ENCODE measurements at places on chromosomes 4 and X. TPM values are rescaled to one million over a fixed set of nuclear protein-coding genes. Genes with fewer than 3 reads are reported as not detected.

DNA sequence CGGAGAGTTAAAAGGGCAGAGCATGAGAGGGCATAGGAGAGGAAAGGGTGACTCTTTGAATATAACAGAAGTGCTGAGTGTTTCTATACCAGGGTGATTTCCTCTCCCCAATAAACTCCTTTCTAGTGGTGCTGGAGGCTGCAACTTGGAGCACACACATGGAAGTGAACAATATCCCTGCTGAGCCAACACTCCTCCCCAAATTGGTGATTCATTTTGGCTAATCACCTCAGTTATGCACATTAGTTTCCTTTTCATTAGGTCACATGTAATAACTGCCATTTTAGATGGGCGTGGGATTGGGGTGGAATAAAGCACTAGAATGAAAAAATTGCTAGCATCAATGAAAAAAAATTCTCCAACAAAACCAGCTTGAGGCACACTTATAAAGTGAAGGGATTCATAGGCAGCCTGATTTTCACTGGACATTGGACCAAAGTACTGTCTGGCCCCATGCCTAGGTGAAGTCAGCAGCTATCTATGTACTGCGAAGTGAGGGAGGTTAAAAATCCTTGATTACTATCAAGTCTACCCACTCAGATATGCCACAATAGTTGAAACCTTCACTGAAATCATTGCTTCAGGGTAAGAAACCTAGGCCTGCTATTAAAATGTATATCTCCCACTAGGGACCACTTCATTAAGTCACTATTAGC is 174.0 kb downstream of the GLUD2 start:
- no peak for DNase-seq

- no peak for DNase-seq
Observed at GRCh38 chrX:129846716-129847115, 3.0 kb upstream of the ZDHHC9 start.

DNA sequence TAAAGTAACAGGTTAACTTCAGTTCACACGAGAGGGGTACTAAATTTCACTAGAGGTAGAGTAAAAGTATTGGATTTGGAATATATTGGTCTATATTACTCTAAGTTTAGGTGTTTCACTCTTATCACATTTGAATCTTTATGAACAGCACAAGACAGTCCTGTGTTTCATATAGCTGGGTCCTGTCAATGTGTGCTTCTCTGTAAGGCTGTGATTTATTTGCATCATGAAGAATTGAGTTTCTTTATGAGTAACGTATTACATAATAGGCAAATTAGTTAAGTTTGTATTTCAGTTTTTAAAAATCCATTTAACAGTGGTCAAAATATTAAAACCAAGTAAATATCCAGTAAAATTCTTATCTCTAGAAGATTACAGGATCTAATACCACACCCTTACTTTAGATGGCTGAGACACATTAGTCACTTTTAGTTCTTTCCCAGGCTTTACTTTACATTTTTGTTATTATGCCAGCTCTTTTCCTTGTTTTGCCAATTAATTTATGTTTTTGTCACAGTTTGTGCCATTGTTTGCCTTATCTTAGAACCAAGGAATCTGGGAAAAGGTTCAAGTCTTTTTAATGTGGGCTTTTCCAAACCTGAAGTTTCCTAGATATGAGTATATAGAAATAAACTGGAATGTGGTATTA is 32.1 kb downstream of the NUDT6 start:
- no peak for DNase-seq

- DNase-seq, result no peak
Observed at GRCh38 chr4:123667496-123667895, 270.9 kb downstream of the SPRY1 start.

GRCh38 chrX:23885803-23886202 is 21.9 kb downstream of the APOO start:
- no peak for DNase-seq

Gene ARHGEF6
- polyA plus RNA-seq, result 77.7 TPM

Gene IGFBP7
- not detected for polyA plus RNA-seq

Gene HTT-AS
- polyA plus RNA-seq, result not detected

Gene PRKG2
- polyA plus RNA-seq, result 1.5 TPM
